ENCODE measurements at places on chromosomes 1 and 21.

- no peak for DNase-seq
Measured at GRCh38 chr1:24161270-24161669, 18.3 kb upstream of the IL22RA1 start.

DNA sequence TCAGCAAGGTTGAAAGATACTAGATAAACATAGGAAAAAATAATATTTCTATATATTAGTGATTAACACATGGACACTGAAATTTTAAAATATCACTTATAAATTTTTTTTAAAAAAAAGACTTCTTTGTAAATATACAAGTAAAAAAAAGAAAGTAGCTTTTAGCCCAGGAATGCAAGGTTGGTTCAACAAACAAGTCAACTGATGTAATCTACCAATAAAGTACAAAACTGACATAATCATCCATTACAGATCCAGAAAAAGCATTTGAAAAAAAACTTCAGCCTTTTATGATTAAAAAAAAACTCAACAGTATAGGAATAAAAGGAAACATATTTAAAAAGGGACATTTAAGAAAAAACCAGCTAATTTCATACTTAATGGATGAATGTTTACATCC is 48.4 kb downstream of the TRMT1L start:
- DNase-seq = no peak

GRCh38 chr1:101959456-101959855 is 37.3 kb downstream of the OLFM3 start:
- no peak for DNase-seq

- no peak for DNase-seq
Measured at GRCh38 chr1:210743038-210743437, 390.9 kb downstream of the KCNH1 start.

DNA sequence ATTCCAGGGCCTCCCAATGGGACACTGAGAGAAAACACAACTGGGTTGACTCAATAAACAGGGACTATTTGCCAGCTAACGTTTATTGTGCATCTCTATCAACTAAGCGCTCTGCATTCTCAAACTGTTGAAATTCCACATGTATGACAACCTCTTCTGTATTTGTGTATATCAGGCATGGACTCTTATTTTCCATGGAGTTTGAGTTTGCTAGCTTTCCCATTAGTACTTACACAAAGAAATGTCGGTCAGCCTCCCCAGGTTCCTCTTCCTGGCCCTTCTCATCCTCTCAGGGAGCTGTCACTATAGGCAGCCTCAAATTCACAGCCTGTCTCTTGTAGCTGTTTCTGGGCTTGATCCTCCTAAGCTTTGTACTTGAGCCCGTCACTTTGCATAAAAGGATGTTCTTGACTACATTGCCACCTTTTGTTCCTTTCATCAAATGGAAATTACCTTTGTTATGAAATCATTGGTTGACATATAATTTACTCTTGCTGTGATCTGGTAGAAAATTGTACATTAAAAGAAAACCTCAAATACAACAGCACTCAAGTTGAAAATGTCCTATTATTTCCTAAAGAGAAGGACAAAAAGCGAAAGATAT is 60.0 kb upstream of the NTPCR start:
- no peak for DNase-seq
